ENCODE measurements at places on chromosomes 4 and X.

GRCh38 chrX:136097871-136098805 is 49.2 kb upstream of the FHL1 start:
- DNase-seq, result no peak

GRCh38 chrX:118565853-118566252 is 70.2 kb downstream of the DOCK11 start:
- DNase-seq, result no peak

GRCh38 chrX:111447298-111447697 is 35.3 kb upstream of the DCX start:
- DNase-seq, result peak; percentile 60

GRCh38 chr4:121777625-121778024 is 12.7 kb upstream of the SMIM43 start:
- DNase-seq, result no peak

DNA sequence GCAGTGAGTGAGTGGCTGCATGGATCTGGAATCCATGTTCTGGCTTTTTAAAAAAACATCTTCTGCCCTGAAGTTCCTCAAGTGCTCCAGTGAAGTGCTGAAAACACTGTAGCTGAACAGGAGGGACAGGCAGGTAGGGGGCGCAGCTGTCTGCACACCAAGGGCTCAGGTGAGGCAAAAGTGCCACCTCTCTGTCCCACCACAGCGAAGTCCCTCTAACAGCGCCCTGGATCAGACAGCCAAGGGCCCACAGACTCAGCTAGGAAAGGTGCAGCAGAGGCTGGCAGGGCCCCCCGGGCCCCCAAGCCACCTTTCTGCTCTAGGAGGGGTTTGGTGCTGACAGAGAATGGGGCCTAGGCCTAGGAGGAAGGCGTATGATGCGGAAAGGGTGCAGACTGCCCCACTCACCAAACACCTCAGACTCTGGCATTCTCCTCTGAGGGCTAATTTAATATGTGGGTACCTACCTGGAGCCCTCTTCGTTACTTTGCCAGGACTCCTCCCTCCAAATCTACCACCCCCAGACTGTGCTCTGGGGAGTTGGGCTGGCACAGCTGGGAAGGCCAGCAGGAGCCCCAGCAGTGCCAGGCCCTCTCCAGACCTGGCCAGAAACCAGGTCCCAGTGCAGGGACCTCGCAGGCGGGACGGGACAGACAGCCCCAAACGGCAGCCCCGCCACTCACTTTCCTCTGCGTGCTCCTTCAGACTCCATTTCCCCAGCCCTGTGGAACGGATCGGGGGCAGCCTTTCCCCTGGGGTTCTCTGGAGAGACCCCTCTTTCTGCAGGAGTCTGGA is 73.7 kb downstream of the ENPP6 start:
- no peak for DNase-seq
